Stomach (tissue), 19 donors: ENCODE measurements at places on chromosomes 4 and X. TPM values are rescaled to one million over a fixed set of nuclear protein-coding genes. Genes with fewer than 3 reads are reported as not detected.
A peak's percentile ranks its signal among the peaks of the same experiment; 100 is the strongest.

RAB9B gene
- 1.2 TPM for total RNA-seq

CT45A1 gene
- not detected for total RNA-seq

NXF2B gene
- not detected for total RNA-seq

CXXC4 gene
- total RNA-seq = 1.9 TPM

CFI gene
- total RNA-seq = 1.2 TPM

MAGEA2B gene
- total RNA-seq = not detected

UGT8 gene
- total RNA-seq = 42.6 TPM

CT47B1 gene
- total RNA-seq = not detected

USP17L17 gene
- not detected for total RNA-seq

ADH1A gene
- total RNA-seq = not detected

VCX gene
- total RNA-seq = not detected

QDPR gene
- 7.8 TPM for total RNA-seq

MGST2 gene
- 36.1 TPM for total RNA-seq

BMPR1B gene
- total RNA-seq = not detected

GRCh38 chr4:153622778-153623240, 61.3 kb upstream of the TLR2 start:
- peaks cover 75% of the 10 kb centered on the region for H3K36me3 ChIP-seq
- no peak for DNase-seq
- no peaks in the 10 kb centered on the region for H3K27me3 ChIP-seq
- H3K27ac ChIP-seq = no peak overlapping the region
- no peak overlapping the region for H3K4me3 ChIP-seq

GRCh38 chr4:1576961-1577821, 106.9 kb downstream of the FAM53A start:
- H3K27me3 ChIP-seq = no peaks in the 10 kb centered on the region
- no peak overlapping the region for H3K4me3 ChIP-seq
- no peak overlapping the region for H3K27ac ChIP-seq
- no peaks in the 10 kb centered on the region for H3K36me3 ChIP-seq
- peaks cover 3% of the 10 kb centered on the region for H3K4me1 ChIP-seq

GRCh38 chr4:150209140-150209829, 131.0 kb downstream of the DCLK2 start:
- no peak overlapping the region for H3K4me3 ChIP-seq
- H3K27me3 ChIP-seq = no peaks in the 10 kb centered on the region
- peak; percentile 83 for DNase-seq
- H3K36me3 ChIP-seq = no peaks in the 10 kb centered on the region

GRCh38 chr4:38902695-38903094, 35.1 kb downstream of the FAM114A1 start:
- H3K27me3 ChIP-seq = no peaks in the 10 kb centered on the region
- peaks cover 38% of the 10 kb centered on the region for H3K36me3 ChIP-seq
- H3K27ac ChIP-seq = no peak overlapping the region
- no peak for DNase-seq
- H3K4me3 ChIP-seq = no peak overlapping the region

GRCh38 chr4:172654457-172654856, 514.2 kb upstream of the GALNT7 start:
- H3K4me3 ChIP-seq = no peak overlapping the region
- no peaks in the 10 kb centered on the region for H3K27me3 ChIP-seq
- DNase-seq = no peak
- H3K36me3 ChIP-seq = no peaks in the 10 kb centered on the region

GRCh38 chr4:6225469-6225868, 25.1 kb upstream of the JAKMIP1 start:
- peaks cover 70% of the 10 kb centered on the region for H3K27me3 ChIP-seq
- H3K27ac ChIP-seq = no peak overlapping the region
- no peak overlapping the region for H3K4me3 ChIP-seq

DNA sequence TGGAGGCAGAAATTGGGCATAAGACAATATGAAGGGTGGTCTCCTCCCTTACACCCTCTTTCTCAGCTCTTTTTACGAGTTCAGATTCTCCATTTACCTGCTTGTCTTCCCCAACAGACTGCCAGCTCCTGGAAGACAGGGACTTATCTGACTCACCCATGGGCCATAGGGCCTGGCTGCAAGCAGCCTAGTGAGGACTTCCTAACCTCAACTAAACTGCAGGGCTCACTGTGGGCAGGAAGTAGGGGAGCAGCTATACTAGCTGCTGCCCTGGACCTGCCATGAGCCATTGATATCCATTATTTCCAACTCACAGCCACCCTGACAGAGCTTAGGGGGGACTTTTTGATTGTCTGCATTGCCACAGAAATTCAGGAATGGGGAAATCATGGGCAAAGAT, 11.5 kb upstream of the ZNF718 start:
- no peak for DNase-seq
- H3K27me3 ChIP-seq = peaks cover 20% of the 10 kb centered on the region
- no peak overlapping the region for H3K4me3 ChIP-seq
- no peaks in the 10 kb centered on the region for H3K36me3 ChIP-seq
- no peaks in the 10 kb centered on the region for H3K4me1 ChIP-seq

DNA sequence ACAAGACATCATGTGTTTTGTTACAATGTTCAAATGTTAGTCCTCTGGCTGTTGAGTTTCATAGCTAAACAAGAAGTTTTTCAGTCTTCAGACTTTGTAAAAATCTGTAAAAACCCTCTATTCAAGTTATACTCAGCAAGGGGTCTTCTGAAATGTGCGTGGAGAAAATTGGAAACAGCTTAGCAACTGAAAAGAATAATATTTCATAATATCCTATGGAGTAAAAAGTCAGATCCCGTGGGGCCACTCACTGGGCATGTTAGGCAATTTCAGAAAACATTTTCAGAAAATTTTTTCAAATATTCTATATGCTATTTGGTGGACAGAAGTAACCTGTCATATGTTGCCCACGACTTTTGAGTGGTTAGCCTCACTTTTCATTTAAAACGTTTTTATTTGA, 118.3 kb downstream of the CORIN start:
- H3K4me1 ChIP-seq = no peaks in the 10 kb centered on the region
- H3K27me3 ChIP-seq = no peaks in the 10 kb centered on the region
- no peak overlapping the region for H3K27ac ChIP-seq
- no peak for DNase-seq
- no peak overlapping the region for H3K4me3 ChIP-seq
- no peaks in the 10 kb centered on the region for H3K36me3 ChIP-seq

DNA sequence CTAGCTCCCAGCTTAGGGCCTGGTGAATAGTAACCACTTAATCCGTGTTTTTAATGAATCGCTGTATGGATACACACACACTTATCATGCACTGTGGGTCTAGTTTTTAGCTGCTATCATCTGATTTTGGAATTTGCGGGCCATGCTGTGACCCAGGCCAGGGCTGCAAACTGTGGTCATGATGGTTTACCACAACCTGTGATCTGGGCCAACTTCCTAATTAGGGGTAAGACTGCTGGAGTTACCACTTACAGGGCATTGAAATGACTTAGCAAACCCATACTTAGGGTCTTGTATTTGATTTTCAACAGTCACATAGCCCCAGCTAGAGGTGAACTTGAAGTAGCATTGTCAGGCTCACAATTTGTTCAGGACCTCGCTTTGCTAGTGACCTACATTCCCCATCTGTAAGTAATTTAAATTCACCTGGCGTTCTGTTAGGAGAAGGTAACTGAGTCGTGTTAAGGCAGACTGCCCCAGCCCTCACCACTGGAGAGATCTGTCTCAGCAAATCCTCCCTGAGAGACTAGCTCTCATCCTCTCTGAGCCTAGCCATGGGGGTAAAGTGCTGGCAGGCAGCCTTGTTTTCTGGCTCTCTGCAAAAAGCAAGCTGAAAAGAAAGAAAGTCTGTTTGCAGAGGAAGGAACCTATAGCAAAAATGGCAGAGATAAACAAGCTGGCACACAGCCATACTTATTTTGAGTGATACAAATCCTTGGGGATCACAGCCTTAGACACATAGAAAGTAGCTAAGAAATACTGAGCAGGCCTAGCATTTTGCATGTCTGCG, 33.8 kb upstream of the EGFL6 start:
- no peak for DNase-seq
- no peaks in the 10 kb centered on the region for H3K36me3 ChIP-seq
- no peaks in the 10 kb centered on the region for H3K4me1 ChIP-seq
- H3K27me3 ChIP-seq = no peaks in the 10 kb centered on the region

DNA sequence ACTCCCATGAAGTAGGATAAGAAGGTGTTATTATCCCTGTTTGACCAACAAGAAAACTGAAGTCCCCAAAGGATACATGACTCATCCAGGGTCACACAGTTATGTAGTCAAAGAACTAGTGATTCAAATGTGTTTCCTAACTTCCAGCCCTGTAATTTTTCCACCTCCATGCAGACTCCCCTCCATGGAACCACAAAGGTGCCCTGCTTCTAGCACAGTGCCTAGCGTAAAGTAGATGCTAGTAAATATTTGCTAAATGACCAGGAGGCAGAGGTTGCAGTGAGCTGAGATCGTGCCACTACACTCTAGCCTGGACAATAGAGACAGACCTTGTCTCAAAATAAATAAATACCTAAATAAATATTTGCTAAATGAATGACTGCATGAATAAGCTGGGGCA, 55.8 kb downstream of the FRMPD3 start:
- no peak overlapping the region for H3K4me3 ChIP-seq
- H3K27me3 ChIP-seq = peaks cover 56% of the 10 kb centered on the region
- H3K4me1 ChIP-seq = peaks cover 10% of the 10 kb centered on the region
- no peak for DNase-seq

DNA sequence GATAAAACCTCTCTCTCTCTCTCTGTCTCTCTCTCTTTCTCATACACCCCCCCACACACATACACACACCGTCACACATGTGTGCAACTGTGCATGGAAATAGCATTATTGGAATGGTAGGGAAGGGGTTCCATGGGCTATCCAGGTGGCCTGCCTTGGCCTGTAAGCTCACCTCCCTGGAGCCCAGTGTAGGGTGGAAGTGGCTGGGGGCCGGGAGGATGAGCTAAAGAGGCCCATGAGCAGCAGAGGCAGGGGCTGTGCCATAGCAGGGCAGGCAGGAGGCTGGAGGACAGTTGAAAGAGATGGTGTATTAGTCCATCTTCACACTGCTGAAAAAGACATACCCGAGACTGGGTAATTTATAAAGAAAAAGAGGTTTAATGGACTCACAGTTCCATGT, 74.2 kb downstream of the CYTL1 start:
- no peak overlapping the region for H3K4me3 ChIP-seq
- H3K36me3 ChIP-seq = no peaks in the 10 kb centered on the region
- DNase-seq = no peak
- H3K27me3 ChIP-seq = no peaks in the 10 kb centered on the region

- peak overlapping the region; percentile 56 for H3K4me3 ChIP-seq
- H3K36me3 ChIP-seq = no peaks in the 10 kb centered on the region
- no peak for DNase-seq
- peaks cover 79% of the 10 kb centered on the region for H3K27me3 ChIP-seq
Observed at GRCh38 chr4:6198768-6199421, 1.5 kb downstream of the JAKMIP1 start.

GRCh38 chr4:11614426-11614825, 185.7 kb upstream of the HS3ST1 start:
- no peak overlapping the region for H3K27ac ChIP-seq
- no peaks in the 10 kb centered on the region for H3K36me3 ChIP-seq
- no peaks in the 10 kb centered on the region for H3K27me3 ChIP-seq
- peaks cover 6% of the 10 kb centered on the region for H3K4me1 ChIP-seq
- peak; percentile 35 for DNase-seq

GRCh38 chrX:132612821-132613564, 124.2 kb upstream of the MBNL3 start:
- H3K4me1 ChIP-seq = no peaks in the 10 kb centered on the region
- H3K27me3 ChIP-seq = no peaks in the 10 kb centered on the region
- no peak overlapping the region for H3K27ac ChIP-seq
- H3K36me3 ChIP-seq = no peaks in the 10 kb centered on the region

GRCh38 chr4:147761218-147761883, 29.5 kb downstream of the ARHGAP10 start:
- no peaks in the 10 kb centered on the region for H3K36me3 ChIP-seq
- peaks cover 88% of the 10 kb centered on the region for H3K4me1 ChIP-seq
- no peak overlapping the region for H3K4me3 ChIP-seq
- no peak for DNase-seq
- no peaks in the 10 kb centered on the region for H3K27me3 ChIP-seq

DNA sequence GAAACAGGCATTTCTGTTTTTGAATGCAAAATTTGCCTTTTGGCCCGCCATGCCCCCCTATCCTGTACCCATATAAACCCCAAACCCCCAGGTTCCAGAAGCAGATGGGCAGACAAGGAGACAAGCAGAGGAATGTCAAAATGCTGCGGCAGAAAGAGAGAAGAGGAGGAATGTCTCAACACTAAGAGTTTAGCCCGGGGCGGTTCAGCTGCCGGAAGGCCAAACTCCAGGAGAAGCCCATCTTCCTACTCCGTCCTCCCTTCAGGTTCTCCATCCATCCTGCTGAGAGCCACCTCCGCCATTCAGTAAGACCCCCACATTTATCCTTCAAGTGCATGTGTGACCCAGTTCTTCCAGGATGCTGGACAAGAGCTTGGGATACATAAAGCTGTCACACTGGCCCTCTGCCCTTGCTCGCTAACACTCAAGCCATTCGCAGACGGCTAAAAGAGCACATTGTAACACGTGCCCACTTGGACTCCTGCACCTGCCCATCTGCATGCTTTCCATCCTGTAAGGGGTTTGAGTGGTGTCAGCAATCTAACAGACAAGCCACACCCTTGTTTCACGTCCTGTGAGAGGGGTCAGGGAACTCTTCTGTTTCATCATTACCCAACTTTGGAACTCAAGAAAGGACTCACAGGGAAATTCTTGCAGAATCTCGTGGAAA, 31.3 kb downstream of the TLR10 start:
- H3K27ac ChIP-seq = no peak overlapping the region
- no peak overlapping the region for H3K4me3 ChIP-seq
- no peaks in the 10 kb centered on the region for H3K36me3 ChIP-seq
- H3K4me1 ChIP-seq = peaks cover 8% of the 10 kb centered on the region
- H3K27me3 ChIP-seq = no peaks in the 10 kb centered on the region
- no peak for DNase-seq

DNA sequence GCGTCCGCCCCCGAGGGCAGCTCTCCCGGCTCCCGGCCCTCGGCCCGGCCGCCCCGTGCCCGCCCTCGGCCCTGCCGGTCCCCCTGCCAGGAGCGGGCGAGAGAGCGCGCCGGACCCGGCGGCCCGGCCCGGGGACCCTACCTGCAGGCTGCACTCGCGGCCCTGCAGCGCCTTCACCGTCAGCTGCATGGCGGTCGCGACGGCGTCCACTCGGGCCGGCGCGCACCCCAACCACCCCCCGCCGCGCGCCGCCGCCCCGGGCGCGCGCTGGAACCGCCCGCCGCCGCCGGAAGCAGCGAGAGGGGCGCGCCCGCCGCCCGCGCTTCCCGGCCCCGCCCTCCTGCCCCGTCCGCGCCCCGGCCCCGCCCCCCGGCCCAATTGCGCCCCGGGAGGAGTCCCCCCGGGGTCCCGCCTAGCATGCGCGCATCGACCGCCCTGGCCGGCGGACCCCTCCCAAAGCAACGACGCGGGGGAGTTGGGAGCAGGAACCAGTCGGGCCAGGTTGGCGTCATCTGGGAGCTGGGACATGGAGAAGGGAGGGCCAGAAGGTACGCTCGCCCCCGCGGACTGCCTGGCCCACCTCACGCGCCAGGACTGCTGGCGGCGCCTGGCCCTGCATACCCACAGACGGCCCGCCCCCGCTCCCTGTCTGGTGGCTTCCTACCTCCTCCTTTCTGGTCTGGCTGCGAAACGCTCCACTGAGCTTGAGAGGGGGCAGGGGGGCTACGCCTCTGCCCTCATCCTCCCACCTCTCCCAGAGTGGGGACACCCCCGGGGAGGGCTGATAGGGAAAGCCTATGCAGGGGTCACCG, at the start of gene UBL4A:
Gene UBL4A (minus strand): TSS at position 220 of the 812 bp plus-strand sequence. CDS start 31 bp downstream, at position 189.
- no peaks in the 10 kb centered on the region for H3K27me3 ChIP-seq
- peak; percentile 89 for DNase-seq
- peaks cover 16% of the 10 kb centered on the region for H3K36me3 ChIP-seq
- H3K4me1 ChIP-seq = peaks cover 57% of the 10 kb centered on the region
